Hematopoietic multipotent progenitor cell treated with erythropoietin and hydrocortisone succinate and interleukin-3 and kit ligand, for 15 days (in vitro differentiated cells): ENCODE measurements at places on chromosomes 5 and 9.

GRCh38 chr9:95516221-95516733 lies 494 bp downstream of the PTCH1 start:
- no peak for DNase-seq

GRCh38 chr5:81631124-81631523 lies 119.8 kb downstream of the SSBP2 start:
- no peak for DNase-seq

GRCh38 chr9:117763314-117763713 lies 59.1 kb downstream of the TLR4 start:
- DNase-seq: no peak

DNA sequence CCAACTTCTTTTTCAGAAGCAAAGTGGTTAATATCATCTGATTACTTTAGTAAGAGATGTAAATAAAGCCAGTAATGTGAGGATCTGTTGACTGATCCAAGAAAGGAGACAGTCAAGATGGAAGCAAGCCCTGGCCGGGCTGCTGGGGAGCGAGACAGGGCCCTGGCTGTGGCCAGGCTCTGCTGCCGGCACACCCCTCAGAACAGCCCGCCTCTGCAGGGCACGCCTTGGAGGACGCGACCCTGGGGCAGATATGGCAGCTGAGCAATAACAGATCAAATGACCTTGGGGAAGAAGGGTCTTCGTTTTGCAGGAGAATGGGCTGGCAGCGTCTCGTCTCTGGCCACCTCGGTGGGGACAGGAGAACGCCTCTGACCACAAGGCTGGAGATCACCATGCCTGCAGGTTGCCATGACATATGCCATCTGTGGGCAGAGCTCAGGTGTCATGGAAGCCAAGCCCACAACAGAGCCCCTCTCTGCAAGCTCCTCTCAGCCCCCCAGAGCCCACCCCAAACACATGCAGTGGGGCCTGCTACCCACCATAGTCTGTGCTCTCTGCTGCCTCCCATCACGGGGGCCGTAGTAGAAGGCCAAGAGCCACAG lies 206.5 kb downstream of the FANCC start:
- no peak for DNase-seq

DNA sequence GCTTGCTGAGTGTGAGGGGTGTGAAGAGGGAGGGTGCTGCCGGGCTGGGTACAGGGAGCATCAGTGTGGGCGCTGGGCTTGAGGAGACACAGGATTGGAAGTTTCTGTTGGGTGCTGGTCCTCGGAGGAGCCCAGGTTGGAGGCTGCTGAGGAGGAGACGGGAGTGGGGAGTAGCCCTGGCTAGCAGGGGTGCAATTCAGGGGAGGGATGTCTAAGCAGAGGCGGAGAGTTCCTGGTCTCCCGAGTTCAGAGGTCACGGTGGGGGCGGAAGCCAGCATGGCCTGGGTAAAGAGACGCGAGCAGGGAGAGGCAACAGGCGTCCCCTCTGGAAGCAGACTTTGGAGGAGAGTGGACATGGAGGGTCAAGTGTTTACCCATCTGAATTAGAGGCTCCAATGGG lies 62.7 kb upstream of the CACNA1B start:
- no peak for DNase-seq

DNA sequence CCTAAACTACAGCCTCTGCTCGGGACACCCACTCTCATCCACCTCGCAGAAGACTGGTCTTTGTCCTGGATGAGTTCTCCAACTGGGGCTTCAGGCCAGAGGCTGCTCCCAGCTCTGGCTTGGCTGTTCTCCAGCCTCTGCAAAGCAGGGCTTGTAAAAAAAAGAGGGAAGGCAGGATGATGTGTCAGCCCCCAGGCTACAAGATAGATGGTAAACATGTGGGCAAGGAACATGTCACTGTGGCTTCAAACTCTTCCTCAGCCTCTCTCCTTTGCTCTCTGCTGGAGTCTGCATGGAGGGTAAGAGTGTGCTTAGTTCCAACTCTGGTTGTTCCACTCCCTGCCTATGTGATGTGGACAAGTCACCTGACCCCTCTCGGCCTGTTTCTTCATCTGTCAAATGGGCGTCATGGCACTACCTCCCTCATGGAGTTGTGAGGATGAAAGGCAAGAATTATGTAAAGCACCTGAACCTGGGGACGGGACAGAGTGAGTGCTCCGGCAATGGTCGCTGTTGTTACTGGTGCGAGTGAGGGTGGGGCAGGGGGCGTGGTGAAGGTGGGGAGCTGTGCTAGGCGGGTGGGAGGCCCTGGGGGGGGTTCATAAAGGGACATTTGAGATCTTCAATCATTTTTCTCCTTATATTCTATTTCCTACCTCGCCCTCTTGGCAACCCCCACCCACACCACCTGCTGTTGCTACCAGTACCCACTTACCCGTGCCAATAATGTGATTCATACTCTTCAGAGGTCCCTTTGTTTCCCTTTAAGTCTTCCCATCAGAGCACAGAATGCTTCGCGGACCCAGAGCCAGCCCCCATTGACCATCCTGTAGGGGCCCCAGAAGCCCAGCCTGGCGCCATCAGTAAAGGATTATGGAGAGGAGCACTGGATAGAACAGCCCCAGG lies 6.8 kb upstream of the ZNF79 start:
- DNase-seq: no peak

DNA sequence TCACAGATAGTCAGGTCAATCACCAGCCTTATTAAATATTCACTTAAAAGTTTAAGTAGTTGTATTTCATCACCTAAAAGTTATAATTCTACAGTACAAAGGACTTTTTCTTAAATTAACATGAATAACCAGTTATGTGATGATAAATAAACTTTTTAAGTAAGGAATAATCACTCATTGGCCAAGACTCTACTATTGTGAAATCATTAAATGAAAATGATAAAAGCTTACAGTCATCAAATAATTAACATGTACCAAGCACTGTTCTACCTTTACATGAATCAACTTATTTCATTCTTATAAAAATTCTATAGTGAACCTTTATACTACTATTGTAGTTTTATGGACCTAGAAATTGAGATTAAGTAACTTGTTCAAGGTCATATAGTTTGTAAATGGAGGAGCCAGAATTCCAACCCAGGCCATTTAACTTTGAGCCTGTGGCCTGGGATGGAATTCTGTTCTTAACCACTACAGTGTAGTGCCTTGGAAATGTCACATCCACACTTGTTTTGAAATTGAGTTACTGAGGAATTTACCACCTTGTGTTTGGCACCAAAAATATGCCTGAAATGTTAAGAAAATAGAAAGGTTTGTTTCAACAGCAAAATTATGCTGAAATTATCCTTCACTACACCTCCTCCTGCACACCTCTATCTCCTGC lies 32.8 kb upstream of the MSANTD3 start:
- DNase-seq: no peak

GRCh38 chr5:72013766-72014624 lies 93.3 kb upstream of the MAP1B start:
- no peak for DNase-seq

GRCh38 chr5:399296-400281 lies 43.4 kb upstream of the EXOC3 start:
- DNase-seq: no peak

GRCh38 chr5:142314606-142315005 lies 10.2 kb downstream of the SPRY4 start:
- DNase-seq: no peak

- DNase-seq: no peak
Measured at GRCh38 chr5:88536146-88536545, 267.5 kb upstream of the TMEM161B start.

GRCh38 chr9:125707472-125707804 lies 430 bp upstream of the MAPKAP1 start:
- no peak for DNase-seq

GRCh38 chr5:120101771-120102170 lies 362.3 kb upstream of the PRR16 start:
- no peak for DNase-seq

- DNase-seq: no peak
Measured at GRCh38 chr9:132864277-132864676, 13.8 kb downstream of the AK8 start.

DNA sequence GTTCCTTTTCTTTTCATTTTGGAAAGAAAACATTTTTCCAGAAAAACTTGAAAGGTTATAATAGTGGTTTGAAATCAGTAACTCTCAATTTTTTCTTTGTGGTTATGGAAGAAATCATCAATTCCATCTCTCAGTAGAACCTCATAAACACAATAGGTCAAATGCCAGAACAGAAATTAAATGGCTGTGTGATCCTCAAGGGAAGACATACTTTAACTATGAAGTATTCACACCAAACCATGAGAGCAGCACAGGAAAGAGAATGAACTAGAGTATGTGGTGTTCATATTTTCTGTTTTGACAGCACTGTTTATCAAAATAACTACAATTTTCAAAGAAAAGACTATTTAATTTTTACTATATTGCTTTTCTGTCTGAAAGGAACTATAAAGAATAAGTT lies 29.7 kb upstream of the EFNA5 start:
- no peak for DNase-seq

DNA sequence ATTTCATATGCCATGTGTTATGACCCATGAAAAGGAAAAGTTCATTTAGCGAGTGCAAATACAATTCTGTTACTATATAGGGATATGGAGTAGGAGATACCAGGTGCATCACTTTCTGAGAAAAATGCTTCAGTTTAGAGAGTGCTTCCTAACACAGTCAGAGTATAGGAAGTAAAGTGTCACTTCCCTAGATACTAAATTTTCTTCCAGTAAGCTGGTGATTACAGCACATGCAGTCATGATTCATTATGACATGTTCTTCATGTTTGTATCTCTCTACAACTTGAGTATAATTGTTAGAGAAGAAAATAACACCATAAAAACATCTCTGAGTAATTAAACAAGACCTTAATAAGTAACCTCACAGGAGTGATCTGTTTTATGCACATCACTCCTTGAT lies 837.0 kb downstream of the DNAH5 start:
- no peak for DNase-seq

- no peak for DNase-seq
Measured at GRCh38 chr5:110027527-110028322, 338.0 kb downstream of the MAN2A1 start.

DNA sequence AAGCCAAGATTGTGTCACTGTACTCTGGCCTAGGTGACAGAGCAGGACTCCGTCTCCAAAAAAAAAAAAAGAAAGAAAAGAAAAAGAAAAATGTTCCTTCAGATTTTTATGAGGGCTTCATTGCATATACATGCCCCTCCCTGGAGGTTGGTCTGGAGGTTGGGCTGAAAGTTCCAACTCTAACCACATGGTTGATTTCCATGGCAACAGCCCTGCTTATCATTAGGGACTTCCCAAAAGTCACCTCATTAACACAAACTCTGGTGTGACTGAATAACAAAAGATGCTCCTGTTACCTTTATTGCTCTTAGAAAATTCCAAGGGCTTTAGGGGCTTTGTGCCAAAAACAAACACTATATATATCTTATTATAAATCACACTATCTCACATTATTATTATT lies 113.8 kb downstream of the TMC1 start:
- no peak for DNase-seq

- no peak for DNase-seq
Measured at GRCh38 chr5:160665460-160665859, 186.6 kb downstream of the ATP10B start.

DNA sequence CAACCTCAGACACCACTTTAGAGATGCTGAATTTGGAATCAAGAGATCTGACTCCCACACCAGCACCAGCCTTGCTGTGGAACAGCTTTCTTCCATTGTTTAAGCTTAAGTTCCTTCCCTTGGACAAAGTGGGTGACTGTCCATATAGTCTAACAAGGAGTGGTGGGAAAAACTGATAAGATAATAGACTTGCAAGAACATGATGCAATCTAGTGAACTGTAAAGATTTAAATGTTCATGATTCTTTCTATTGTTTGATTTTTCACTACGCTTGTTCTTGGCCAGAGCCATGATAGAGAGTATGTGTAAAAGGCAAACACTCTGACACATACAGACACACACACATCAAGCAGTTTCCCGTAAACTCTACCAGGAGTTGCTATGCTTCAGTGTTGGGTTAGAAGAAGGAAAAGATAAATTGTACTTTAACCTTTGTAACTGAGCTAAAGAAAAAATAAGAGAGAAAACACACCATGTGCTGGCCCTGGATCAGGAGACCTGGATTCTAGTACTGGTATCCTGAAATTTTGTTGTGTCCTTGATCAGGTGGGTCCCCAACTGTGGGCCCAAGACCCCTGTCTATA lies 94.3 kb downstream of the PAPPA start:
- no peak for DNase-seq

DNA sequence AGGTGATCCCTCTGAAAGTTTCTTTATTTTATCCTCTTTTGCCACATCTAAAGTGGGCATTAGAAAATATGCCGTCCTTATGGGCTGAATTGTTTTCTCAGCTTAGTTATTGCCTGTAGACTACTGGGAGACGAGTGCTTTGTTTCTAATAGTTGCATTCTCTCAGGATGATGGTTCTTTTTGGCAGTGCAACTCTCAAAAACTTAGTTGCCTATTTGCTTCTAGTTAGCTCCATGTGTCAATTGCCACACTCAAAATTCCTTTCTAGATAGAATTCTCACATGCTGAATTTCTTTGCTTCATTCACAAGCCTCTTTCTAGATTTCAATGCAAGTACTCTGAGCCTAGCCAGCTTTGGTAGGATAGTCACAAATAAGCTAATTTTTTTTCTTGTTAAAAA lies 155.5 kb downstream of the FGF10 start:
- DNase-seq: no peak

GRCh38 chr5:36607838-36608783 lies 1.7 kb downstream of the SLC1A3 start:
- DNase-seq: no peak

GRCh38 chr9:95570150-95570549 lies 53.4 kb upstream of the PTCH1 start:
- no peak for DNase-seq

GRCh38 chr5:130077007-130077406 lies 172.7 kb downstream of the CHSY3 start:
- DNase-seq: no peak

GRCh38 chr9:88339317-88339716 lies 48.9 kb upstream of the SPIN1 start:
- DNase-seq: no peak

GRCh38 chr9:123266655-123267399 lies 1.6 kb downstream of the STRBP start:
- no peak for DNase-seq

GRCh38 chr9:81671880-81672280 lies 17.5 kb downstream of the TLE1 start:
- no peak for DNase-seq

GRCh38 chr5:56725711-56726411 lies 89.5 kb upstream of the MAP3K1 start:
- no peak for DNase-seq

GRCh38 chr9:77514886-77515711 lies 133.0 kb downstream of the GNA14 start:
- no peak for DNase-seq

- no peak for DNase-seq
Measured at GRCh38 chr5:179371121-179371510, 25.9 kb upstream of the ADAMTS2 start.

- no peak for DNase-seq
Measured at GRCh38 chr5:91283326-91283725, 99.8 kb downstream of the ARRDC3 start.
